ENCODE measurements at places on chromosomes 7 and 10.

- DNase-seq, result no peak
Measured at GRCh38 chr10:117542706-117543224, at the start of gene EMX2. Gene EMX2, plus strand, starts transcription at chr10:117542746. Its CDS starts 522 bp downstream, at chr10:117543268.

DNA sequence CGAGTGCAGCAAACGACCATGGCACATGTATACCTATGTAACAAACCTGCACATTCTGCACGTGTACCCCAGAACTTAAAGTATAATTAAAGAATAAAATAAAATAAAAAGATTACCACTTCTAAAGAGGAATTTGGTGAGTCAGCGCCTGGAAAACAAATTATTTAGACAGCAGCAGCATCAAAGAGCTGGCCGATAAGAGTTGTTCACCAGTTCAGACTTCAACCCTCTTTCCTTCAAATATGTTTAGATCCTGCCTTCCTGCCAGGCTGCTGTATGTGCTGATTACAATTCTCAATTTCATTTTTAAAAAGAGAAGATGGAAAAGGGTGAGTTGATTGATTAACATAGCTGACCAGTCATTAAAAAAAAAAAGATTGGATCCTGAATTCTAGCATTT, 672.0 kb upstream of the NRP1 start:
- no peak for DNase-seq

DNA sequence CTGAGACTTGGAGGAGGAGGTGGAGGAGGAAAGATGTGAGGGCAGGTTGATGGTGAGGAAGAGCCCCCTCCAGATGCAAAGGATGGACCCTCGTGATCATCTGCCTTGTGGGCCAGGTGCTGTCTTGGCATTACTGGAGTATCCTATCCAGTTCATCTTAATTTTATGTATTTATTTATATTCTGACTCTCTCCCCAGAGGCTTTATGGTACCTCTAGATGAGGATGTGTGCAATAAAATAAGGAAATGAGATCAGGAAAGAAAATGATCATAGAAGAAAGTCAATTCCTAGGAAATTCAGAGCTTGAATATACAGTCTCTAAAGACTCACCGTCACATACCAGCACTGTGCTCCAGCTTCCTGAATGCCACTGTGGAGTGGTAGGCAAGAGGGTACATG, 94.1 kb downstream of the LRRC18 start:
- no peak for DNase-seq

- no peak for DNase-seq
Measured at GRCh38 chr10:13271552-13272163, 28.2 kb downstream of the PHYH start.

- DNase-seq, result no peak
Measured at GRCh38 chr7:75687246-75688088, 51.3 kb downstream of the HIP1 start.

DNA sequence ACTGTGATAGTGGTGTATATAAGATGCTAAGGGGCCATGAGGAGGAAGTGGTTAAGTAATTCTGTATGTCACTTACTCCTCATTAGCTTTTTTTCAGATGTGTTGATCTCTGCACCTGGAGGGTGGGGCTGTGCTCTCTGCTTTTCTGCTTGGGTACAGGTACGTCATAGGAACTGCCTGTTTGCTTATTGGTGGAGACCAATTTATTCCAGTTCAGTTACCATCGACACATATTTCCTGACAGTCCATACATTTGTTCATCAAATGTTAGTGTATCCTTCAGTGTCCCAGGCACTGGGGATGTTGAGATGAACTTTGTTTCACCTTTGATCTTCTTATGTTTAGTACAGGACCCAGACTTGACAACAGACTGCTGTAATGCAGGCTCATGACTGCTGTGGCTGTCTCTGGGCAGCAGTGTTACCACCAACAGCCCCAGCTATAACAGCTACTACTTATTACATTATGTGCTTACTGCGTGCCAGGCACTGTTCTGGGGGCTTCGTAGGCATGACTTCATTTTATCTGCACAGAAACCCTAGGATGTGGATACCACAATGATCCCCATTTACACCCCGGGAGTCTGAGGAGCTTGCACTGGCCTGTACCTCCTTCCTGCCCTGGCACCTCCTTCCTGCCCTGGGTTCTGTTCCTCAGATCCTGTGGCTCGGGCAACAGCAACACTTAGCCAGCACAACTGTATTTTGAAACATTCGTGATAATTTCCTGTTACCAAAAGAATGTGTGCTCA, 87.4 kb downstream of the BUB3 start:
- no peak for DNase-seq

DNA sequence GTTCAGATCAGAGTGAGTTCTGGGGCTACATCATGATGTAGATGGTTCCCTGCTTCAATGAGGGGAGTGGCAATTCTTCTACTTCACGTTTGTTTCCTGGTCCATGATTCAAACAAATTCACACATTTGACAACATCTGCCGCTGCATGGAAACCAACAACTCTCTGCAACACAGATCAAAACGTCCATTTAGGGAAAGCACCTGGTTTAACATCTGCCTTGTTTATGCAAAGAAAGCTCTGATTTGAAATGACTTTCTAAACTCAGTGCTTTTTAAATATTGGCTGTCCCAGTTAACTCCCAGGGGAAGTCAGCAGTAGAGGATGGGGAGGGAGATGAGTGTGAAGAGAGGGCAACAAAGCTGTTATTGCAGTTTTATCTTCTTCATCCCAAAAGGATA, 93.8 kb downstream of the GAD2 start:
- DNase-seq, result no peak

- peak; percentile 91 for DNase-seq
Measured at GRCh38 chr10:16965740-16966447, 148.7 kb upstream of the RSU1 start.

DNA sequence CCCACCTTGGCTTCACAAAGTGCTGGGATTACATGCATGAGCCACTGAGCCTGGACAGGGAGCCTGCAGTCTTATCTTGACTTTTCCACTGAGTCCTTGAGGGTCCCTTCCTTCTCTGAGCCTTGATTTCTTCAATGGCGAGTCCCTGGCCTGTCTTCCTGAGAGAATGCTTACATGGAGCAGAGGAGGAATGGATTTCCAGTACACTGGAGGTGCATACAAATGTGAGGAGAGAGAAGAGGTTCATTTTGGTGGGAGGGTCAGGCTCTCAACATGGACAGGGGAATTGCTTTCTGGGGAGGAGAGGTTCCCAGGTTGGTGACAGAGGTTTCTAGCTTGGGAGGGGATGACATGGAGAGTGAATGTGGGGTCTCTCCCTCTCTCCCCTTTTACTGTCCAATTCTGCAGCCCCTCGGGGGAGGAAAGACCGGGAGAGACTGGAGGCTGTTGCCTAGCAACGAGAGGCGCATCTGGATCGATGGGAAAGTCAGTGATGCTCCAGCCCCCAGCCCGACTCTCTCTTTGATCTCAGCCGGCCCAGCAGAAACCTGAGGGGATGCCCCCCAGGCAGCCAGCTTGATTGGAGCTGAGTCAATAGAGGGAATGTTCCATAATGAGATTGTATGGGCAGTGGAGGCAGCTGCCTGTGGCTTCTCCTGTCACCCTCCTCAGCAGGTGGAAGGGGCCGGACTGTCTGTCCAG, 14.8 kb downstream of the SRRM3 start:
- no peak for DNase-seq

DNA sequence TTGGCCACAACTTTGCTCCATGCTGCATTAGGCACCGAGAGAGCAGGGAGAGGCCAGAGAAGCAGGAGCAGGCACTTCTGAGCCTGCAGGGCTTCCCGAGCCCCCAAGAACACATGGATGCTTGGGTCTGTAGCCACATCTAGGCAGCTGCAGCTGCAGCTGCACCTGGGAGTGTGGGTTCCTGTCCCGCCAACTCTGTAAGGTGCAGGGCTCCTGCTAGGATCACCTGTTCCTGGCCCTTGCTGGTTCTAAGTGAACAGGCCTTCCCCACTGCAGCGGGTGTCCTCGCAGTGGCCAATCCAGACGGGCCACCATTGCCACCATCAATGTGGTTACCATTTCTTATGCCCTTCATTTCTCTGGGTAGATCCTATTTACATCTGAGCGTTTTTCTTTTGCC, 330.3 kb downstream of the AUTS2 start:
- no peak for DNase-seq

DNA sequence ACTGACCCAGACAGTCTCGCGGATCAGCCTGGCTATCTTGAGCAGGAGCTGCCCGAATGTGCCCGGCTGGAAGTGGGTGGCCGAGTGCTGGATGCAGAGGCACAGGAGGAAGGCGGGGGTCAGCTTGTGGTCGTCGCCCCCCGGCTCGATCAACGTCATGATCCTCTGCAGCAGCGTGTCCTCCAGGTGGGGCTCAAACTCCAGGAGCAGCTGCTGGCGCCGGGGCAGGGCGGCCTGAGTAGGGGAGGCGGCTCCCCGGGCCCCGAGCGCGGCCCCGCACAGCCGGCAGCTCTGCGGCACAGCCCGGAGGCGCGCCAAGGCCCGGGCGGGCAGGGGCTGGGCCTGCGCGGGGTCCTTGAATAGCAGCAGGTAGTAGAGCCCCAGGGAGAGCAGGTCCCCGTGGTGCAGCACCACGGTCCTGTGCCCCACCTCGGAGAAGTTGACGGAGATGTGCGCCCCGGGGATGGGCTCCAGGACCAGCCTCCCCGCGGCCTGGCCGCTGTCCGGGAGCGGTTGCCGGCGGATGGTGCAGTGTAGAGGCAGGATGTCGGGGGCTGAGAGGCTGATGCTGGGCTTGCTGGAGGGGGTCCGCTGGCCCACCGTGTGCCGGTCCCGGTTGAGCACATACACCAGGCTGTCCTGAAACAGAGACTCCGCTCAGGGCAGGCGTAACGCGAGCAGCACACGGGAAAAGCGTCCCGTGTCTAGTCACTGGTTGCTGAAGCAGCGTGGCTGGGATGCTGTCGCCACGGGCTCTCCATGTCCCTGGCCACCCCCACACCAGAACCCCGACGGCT, 27.0 kb downstream of the PAPOLB start:
- no peak for DNase-seq

GRCh38 chr10:21750424-21750823, 216.4 kb downstream of the MLLT10 start:
- DNase-seq, result no peak

DNA sequence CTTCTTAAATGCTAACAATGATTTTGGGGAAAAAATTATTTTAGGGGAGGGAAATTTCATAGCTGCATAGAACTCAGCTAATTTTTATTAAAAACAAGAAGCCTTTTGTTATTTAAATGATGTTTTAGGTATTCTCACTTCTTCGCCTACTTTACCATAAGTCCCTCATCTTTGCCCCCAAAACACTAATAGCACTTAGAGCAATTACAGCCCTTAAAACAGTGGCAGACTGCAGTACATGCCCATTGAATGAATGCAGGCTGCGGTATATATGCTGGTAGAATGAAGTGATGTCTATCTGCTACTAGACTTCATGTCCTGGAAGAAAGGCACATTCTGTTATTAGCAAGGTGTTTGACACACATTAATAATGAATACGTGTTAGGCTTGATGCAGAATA, 2.9 kb upstream of the SPAG6 start:
- DNase-seq, result no peak

DNA sequence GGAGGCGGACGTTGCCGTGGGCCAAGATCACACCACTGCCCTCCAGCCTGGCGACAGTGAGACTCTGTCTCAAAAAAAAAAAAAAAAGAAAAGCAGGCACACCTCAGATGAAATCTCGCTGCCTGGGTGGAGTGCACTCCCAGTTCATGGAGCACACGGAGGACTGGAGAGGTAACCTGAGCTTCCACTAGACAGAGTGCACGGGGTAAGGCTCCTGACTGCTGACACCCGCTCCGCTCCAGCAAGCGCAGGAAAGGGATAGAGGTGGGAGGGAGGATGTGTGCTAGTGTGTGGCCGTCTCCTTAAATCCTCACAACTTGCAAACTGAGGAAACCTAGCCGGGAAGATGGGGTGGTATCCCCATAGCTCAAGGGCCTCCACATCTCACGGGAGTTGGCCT, 50.8 kb downstream of the FAM53B start:
- no peak for DNase-seq

DNA sequence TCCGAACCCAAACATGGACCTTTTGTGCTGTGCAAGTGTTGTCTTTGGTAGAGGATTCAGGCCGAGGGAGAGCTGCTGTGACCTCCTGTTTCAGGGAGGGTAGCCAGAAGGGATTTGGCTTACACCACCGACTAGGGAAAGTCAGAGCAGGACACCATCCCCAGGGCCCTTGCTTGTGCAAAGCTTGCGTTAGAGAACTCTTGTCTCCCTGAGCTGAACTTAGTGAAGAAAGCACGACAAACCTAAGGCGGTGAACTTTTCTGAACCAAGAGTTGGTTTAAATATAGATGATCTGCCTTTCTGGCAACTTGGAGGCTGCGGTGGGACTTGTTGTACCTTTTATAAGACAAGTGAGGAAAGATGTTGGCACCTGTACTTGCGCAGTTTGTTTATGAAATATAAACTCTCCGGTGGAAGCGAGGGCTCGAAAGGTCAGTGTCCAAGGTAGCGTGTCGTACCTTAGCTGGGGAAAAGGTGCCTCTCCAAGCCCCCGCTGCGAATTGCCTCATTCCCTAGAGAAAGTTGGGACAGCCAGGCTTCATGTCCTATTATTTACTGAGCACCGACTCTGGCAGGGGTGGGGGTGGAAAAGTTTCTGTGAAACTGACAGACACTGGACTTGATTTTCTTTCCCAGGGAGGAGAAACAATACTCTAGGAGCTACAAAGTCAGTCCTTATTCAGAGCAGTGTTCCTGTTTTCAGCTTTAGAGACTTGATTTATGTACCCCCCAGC, 31.6 kb downstream of the WBP1L start:
- DNase-seq, result no peak

GRCh38 chr10:114412907-114413797, 8.8 kb upstream of the AFAP1L2 start:
- DNase-seq, result peak; percentile 78

GRCh38 chr10:18204039-18204835, 64.0 kb downstream of the CACNB2 start:
- no peak for DNase-seq

GRCh38 chr10:404991-405390, 269.7 kb downstream of the ZMYND11 start:
- no peak for DNase-seq

- no peak for DNase-seq
Measured at GRCh38 chr10:29446327-29446726, 157.5 kb downstream of the LYZL1 start.

GRCh38 chr7:39488467-39489393, 77.5 kb upstream of the YAE1 start:
- DNase-seq, result no peak

- no peak for DNase-seq
Measured at GRCh38 chr7:133542209-133542780, 289.4 kb downstream of the EXOC4 start.

DNA sequence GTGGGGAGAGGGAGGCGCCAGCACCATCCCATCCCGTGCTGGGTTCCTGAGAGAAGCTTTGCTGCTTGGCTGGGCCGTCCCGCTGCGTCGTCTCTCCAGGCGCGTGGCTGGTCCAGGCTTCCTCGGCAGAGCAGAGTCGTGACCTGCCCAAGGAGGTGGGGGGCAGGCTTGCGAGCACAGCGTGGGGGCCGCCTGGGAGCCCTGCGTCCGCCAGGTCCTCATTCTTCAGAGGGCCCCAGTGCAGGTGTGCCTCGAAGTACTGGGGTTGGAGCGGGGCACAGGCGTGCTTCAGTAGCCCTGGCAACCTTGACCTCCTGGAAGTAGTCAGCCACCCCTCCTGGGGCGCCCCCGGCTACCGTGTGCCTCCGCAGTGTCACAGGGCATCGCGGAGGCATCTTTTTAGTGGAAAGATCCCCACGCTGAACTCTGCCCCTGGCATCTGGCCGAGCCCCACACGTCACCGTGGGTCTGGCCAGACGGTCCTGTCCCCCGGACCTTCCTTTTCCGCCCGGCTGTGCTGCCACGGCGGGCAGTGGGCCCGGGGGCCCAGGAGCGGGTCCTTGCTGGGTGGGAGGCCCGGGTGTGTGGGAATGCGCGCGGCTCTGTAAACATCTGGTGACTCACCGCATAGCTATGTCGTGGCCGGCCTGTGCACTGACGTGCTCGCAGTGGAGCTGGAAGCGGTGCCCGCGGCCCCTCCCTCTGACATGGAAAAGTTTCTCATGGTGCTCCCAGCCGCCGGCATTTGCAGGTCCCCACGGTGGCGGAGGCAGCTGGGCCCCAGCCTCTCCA, 6.4 kb downstream of the MAFK start:
- peak; percentile 100 for DNase-seq

Measured in NCI-H226 (cell line).